K562 (cell line): ENCODE measurements at places on chromosomes 1 and 21.

DNA sequence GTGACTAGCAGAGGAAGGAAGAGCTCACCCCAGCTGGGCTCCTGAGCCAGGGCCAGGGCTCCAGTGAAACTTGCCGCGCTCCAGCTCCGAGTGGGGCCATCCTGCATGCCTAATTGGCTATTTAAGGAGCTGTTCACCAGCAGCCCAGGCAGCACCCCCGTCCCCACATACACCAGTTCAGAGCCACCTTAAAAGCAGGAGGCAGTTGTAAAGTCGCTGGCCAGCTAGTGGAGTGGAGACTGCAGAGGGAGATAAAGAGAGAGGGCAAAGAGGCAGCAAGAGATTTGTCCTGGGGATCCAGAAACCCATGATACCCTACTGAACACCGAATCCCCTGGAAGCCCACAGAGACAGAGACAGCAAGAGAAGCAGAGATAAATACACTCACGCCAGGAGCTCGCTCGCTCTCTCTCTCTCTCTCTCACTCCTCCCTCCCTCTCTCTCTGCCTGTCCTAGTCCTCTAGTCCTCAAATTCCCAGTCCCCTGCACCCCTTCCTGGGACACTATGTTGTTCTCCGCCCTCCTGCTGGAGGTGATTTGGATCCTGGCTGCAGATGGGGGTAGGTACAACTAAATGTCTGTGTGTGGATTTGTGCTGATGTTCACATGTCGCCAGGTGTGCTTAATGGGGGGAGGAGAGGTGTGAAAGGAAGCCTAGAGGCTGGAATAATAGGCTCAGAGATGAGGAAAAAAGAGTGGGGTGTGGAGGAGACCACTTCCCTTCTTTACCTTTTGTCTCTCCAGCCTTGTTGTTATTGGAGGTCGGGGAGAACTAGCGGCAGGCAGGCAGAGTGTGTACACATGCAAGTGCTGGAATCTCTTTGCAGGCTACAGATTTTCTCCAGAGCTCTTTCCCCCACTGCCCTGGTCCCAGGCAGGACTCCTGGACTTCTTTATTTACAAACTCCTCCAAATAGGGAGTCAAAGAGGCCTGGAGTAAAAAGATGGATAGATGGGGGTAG lies at the start of gene CA14:
Gene CA14 (plus strand): TSS at position 151 of the 962 bp plus-strand sequence. CDS start 355 bp downstream, at position 506.
- no peak for DNase-seq

GRCh38 chr1:117128323-117129079 lies 7.0 kb upstream of the TRIM45 start:
- DNase-seq: no peak

DNA sequence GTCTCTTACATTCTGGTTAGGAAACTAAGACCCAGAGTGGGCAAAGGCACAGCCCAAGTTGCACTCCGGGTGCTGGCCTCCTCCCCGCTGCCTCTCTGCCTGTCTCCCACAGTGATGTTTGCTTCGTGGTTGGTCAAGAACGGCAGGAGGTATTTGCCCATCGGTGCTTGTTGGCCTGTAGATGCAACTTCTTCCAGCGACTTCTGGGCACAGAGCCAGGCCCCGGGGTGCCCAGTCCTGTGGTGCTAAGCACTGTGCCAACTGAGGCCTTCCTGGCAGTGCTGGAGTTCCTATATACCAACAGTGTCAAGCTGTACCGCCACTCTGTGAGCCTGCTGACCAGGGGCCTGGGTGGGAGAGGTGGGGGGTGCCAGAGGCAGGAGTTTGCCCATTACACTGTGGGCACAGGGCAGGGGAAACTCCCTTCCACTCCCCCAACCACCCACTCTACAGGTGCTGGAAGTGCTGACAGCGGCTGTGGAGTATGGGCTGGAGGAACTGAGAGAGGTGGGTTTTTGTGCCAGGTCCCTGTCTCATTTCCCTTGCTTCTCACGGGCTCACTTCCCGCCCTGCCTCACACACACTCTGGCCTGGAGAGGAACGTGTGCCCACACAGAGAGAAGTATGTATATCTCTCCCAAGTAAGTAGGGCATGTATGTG lies 1.9 kb downstream of the BTBD19 start:
- no peak for DNase-seq

DNA sequence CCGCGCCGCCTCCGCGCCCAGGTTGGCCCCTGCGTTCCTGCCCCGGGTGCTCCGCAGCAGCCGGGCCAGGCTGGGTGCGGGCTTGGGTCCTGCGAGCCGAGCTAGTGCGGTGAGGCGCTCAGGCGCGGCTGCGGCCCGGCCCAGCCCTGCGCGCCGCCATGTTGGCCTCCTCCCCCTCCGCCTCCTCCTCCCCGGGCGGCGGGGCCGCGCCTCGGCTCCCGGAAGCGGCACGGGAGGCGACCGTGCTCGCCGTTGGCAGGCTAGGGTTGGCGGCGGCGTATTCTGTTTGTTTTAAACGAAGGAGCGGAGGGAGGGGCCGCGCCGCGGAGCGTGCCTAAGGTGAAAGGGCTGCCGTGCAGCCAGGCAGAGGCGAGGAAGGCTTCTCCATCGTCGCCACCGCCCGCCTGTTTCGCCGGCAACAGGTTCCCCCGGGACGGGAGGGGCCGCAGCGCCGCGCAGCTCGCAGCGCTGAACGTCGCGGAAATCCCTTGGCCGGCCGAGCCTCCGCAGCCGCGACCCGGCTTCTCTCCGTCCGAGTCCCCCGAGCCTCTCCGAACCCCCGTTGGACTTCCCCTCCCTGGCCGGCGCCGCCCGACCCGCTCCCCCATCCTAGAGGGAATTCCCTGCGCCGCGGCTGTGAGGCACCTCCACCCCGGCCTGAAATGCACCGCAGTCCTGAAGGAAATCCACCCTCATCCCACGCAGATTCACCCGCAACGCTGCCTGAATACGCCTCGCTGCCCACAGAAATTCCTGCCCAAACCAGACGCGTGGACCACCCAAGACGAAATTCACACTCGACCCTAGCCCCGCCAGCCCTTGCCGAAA lies at the start of gene USP24:
Gene USP24 (minus strand): TSS at position 171 of the 828 bp plus-strand sequence. CDS start 251 bp downstream, outside the sequence.
- peak; percentile 86 for DNase-seq

DNA sequence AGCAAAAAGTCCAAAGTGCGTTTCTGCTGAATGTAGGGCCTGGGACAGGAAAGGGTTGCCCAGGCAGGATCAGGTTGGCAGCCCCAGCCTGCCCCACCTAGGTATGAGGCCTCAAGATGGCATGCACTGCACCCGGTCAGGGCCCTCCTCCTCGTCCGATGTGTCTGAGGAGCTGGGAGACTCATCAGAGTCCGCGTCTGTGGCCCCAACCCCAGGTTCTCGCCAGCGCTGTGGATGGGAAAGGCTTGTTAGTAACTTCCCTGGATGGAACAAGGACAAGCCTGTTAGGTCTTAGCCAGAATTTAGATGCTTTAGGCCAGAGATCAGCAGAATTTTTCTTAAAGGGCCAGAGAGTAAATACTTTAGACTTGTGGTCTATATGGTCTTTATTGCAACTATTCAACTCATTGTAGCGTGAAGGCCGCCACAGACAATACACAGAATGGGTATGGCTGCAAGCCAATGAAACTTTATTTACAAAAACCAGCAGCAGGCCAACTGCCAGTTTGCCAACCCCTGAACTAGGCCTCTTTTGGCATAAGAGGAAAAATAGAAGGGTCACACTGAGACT lies 12.4 kb downstream of the PEA15 start:
- DNase-seq: no peak

- DNase-seq: no peak
Observed at GRCh38 chr1:210413951-210414350, 85.2 kb downstream of the HHAT start.

GRCh38 chr1:220123889-220124288 lies 30.0 kb downstream of the IARS2 start:
- peak; percentile 28 for DNase-seq

DNA sequence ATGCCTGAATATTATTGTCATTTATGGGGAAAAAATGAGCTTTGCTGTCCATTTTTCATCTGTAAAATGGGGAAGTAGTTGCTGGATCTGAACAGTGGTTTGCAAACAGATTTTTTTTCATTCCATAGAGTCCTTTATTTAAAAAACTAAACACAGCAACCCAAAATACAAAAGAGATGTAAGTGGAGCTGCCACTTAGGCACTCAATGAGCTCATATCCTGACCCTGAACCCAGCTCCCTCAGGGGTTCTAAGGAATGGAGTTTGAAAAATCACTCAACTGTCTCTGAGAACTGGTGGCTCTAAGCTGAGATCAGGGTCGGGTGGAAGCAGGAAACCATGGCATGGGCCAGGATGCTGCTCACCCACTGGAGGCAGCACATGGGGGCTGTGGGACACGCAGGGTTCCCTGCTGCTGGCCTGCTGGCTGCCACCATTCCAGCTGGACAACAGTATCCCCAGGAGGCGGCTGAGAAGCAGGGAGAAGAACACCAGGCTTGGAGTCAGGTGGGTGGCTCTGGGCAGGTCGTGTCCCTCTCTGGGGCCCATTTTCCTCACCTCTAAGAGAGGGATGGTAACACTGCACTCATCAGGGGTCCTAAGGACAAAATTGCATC lies 9.6 kb upstream of the ECE1 start:
- DNase-seq: no peak

- no peak for DNase-seq
Observed at GRCh38 chr1:47906009-47906432, 91.2 kb downstream of the TRABD2B start.

GRCh38 chr1:22287946-22288520 lies 145.1 kb upstream of the WNT4 start:
- no peak for DNase-seq
